CD4-positive, alpha-beta T cell treated with Interleukin-4 for 1 hour (primary cell): ENCODE measurements at places on chromosomes 5 and 9.

GRCh38 chr9:108476574-108476973 is 379.2 kb downstream of the ACTL7B start:
- no peak for DNase-seq

GRCh38 chr5:177405805-177406204 is 3.6 kb downstream of the F12 start:
- DNase-seq = peak; percentile 73

DNA sequence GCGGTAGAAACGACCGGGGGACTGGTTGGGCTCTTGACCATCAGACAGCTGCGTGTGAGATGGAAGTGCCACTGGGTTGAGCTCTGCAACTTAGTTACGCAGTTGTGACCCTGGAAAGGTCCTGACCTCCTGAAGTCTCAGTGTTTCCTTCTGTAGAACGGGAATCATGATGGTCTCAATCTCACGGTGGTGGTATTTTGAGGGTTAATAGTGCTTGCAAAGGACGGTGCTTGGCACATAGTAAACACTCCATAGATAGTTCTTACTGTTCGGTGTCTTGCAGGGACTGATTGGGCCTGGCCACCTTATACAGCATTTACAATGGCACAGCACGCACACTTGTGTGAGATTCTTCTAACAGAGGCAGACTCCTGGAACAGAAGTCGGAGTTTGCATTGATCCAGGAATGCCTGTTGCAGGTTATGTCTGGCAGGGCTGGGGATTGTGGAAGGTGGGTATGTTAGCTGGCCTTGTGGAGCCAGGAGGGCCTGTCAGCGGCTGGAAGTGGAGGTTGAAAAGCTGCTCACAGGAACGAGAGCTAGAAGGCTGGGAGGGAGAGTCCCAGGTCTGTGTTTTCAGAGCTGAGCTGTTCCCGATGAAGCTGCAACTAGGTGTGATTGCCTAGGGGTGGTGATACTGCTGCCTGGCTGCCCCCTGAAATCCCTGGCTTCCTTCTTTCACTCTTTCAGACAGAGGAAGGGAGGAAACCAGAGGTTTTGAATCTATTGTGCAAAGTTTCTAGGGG is 962 bp upstream of the TXN start:
- no peak for DNase-seq

DNA sequence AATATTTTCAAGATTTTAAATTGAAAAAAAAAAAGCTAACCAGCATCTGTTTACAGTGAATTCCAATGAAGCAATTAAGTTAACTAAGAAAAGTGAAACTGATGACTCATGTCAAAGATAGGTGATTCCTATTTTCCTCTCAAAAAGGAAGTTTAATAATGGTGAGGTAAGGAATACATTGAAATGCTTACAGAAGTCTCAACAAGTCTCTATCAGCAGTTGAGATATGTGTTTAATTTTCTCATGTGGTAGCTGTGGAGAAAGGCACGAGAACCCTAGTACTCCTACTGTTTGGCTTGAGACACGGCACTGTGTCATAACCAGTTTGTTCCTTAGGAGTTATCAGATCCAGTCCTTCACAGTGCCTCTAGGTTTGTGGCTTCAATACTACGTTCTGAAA is 114.5 kb downstream of the SLC25A46 start:
- DNase-seq = no peak

GRCh38 chr5:96140084-96140483 is 178.4 kb upstream of the ELL2 start:
- no peak for DNase-seq

DNA sequence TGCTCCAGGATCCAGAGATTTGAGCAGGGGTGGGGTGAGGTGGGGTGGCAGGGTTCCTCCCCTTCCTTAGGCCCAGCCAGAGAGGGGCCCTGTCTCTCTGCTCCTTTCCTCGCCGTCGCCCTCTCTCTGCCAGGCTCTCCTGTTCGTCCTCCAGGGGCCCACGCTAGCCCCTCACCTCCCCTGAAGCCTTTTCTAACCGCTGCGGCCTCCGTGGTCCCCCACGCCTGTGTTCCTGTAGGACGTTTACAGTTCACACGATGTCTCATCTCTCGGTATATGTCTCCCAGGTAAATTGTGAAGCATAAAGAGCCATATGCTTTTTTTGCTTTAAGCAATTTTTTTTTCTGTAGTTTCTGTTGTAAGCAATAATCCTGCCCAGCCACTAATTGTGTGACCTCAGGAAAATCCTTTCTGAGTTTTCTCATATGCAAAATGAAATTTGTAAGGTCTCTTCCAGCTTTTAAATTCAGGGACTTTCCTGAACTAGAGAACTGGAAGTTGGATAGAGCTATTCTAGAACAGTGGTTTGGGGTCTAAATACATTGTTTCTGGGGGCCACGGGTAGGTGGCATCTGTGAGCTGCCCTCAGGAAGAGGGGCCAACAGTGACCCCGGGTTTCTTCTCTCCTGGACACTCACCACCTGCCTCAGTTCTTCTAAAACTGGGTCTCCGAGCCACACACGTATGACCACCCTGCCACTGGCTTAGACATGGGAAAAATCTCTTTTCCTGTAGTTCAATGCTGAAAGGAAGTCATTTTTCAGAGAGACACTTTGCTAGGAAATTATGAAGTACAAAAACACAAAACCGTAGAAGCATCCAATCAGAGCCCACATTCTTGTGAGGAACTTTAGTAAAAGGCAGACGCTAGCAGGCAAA is 50.2 kb upstream of the ZNF366 start:
- no peak for DNase-seq

GRCh38 chr9:93673021-93673838 is 96.8 kb downstream of the PHF2 start:
- peak; percentile 6 for DNase-seq

DNA sequence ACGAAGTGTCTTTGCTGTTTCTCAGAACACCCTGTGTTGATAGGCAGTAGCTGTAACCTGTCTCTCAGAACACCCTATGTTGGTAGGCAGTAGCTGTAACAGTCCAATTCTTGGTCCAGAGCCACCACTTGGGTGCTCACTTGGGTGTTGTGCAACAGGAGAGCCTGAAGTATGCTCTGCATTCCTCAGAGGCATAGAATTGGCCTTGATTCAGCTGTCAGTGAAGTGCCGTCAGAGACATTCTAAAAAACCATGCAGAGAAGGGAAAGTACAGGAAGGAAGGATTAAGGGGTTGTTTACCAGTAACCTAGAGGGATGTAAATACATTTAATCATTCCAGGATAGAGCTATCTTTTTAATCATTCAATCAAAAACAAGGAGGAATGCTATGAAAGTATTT is 231.2 kb downstream of the ARRDC3 start:
- DNase-seq = no peak

DNA sequence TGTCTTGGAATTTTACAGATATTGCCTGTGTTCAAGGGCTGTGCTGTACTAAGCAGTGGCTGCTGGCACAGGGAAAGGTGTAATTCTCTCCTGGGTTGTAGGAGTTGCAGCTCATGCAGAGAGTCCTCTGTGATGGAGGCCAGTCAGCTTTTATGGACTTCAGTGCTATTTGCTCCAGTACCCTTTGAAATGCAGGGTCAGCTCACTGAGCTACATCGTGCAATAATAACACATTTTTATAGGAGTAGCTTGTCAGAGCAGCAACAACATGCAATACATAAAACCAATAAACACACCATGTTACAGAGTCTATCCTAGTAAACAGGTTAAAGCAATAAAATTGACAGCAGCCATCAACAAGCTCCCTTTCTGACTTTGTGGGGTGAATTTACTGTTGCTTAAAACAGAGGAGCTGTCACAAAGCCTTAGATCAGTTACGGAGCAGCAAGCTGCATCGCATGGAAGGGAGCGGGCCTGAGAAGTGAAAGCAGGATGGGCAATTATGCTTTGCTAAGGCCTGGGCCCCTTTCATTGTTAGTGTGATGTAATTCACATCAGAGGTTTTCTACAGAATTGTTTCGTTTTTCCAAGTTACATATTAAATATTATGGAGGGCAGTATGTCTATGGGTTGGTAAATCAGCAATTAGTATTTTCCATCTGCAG is 16.8 kb downstream of the CD180 start:
- no peak for DNase-seq

GRCh38 chr5:172052450-172053236 is 46.2 kb upstream of the FBXW11 start:
- no peak for DNase-seq

DNA sequence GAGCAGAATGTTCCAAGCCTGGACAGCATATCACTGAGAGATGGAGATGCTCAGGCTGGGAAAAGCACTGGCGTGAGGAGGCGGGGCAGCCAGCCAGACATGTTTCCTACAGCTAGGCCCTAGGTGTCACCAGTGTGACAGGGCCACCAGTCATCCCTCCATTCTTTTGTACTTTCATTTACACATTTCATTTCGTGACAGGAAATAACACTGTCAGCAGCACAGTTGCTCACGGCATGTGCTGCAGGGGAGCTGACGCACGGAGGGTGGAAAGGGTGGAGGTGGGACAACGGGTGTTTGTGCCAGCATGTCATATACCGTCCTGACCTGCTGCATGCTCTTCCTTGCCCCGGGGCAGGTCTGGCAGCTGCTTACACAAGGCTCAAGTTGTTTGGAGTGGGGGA is 14.8 kb upstream of the CEMIP2 start:
- peak; percentile 88 for DNase-seq

DNA sequence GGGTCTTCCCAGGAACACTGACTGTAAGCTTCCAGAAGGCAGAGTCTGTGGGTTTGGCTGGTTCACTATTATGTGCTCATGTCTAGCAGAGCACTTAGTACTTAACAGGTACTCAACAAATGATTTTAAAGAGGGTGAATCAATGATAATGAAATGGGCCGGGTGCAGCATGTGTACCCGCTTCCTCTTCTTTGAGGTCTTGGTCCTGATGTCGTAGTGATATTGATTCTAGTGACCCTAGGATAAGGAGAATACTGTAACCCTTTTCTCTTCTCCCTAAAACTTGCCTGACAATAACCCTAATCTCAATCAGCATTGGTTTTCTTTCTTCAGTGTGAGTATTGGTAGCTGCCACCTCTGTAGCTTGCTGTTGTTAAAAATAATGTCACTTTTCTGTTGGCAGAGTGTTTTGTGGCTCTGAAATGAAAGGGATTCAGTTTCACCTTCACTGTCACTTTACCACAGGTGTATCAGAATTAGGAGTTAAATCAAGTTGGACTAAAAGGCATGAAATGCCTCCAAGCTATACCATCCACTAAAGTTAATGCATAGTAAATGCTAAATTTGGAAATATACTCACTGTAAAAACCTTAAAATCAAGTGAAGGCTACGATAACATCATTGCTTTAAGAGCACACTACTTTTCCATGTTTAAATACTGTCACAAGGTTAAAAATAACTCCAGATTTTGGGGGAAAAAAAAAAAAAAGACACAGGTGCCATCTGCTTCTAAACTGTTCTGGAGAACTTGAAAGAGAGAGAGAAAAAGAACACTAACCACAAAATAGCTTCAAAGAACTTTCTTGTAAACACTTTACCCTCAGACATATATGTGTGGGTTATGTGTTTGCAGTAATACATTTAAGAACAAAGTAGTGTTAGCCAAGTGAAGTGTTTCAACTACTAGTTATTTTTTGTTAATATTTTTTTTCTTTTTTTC is 6.0 kb downstream of the CAMK4 start:
- DNase-seq = peak; percentile 84

DNA sequence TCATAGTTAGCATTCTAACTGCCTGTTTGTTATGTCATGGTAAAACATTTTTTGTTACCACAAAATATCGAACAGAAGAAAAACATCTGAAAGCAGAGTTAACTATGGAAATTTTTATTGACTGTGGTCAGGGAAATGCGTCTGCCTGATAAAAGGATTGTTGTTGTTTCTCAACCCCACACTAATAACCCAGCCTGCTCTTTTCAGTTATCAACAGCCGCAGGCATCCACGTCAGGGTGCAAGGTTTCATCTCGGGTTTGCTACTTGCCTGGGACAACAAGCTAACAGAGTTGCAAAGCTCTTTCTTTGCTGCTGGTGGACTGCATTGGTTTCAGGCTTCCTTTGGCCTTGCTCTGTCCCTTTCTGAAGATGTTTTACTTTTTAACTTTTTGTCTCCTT is 969.2 kb downstream of the CDH18 start:
- DNase-seq = no peak

DNA sequence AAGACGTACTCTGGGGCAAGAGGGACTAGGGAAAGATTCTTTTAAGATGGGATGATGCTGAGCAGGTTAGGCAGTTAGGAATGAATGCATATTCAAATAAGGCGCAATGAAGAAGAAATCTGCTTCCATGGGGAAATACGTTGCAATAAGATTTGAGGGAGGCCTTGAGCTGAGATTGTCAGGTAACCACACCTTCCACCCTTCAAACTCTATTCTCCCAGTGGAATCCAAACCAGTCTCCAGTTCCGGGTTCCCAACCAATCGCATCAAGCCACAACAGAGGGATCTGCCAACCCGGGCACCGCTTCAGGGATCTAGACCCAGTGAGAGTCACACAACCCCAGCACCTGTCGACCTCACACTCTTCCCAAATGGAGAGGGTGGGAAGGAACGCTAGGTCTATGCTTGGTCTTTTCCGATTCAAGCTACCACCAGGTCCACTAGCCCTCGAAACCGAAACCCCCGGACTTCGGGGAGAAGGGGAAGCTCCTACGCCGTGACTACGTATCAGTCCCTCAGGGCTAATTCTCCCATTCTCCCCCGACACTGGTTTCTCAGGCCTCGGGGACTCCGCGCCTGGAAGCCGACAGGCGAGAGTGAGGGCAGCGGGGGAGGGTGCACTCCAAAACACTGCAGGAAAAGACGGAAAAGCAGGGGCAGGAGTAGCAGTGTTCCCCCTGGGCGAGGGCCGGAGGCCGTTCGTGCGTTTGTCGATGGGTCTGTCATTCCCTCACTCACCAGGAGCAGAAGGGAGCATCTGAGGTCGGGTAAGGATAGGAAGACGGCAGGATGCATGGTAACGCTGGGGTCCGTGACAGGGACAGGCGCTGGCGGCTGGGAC is 534 bp downstream of the ERP44 start:
- DNase-seq = peak; percentile 29
